ENCODE measurements at places on chromosomes 4 and X.

DNA sequence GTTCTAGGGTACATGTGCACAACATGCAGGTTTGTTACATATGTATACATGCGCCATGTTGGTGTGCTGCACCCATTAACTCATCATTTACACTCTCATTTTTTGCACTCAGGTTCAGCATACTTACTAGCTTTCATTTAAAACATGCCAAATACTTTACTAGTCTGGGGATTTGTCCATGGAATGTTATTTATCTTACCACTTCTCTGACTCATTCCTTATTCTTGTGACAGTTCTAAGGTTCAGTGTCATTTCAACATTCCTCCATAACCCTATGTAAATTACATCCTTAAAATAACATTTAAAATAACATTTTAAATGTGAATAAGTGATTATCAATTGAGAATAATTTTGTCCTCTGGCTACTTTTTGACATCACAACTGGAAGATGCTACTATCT lies 19.5 kb upstream of the SYTL5 start:
- no peak for DNase-seq

DNA sequence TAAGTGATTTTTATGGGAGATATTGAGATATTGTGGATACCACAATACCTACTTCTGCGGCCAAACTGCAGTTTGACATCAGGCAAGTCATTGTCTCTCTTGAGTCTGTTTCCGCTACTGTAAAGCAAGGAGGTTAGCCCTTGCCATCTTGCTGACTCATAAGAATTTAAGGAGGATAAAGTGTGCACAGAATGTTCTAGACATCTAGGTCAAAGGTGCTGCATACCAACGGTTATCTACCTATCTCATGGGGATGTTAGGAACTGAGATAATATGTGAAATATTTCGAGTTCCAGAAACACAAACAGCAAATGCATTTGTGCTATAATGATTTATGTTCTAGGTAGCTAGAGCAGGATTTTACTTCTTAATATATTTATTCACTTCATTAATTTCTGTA lies 211.5 kb upstream of the NR3C2 start:
- DNase-seq: no peak

DNA sequence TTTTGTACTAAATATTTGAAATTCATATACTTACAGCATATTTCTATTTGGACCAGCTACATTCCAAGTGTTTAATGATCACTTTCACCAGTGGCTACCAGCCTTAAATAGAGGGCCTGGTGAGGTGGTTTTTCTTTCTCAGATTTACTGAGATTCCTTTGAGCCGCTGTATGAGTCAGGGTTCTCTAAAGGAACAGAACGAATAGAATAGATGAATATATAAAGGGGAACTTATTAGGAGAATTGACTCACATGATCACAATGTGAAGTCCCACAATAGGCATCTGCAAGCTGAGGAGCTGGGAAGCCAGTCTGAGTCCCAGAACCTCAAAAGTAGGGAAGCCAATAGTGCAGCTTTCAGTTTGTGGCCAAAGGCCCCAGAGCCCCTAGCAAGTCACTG lies 146.2 kb upstream of the TLL1 start:
- no peak for DNase-seq

GRCh38 chr4:150387981-150388380 lies 194.0 kb upstream of the MAB21L2 start:
- no peak for DNase-seq

DNA sequence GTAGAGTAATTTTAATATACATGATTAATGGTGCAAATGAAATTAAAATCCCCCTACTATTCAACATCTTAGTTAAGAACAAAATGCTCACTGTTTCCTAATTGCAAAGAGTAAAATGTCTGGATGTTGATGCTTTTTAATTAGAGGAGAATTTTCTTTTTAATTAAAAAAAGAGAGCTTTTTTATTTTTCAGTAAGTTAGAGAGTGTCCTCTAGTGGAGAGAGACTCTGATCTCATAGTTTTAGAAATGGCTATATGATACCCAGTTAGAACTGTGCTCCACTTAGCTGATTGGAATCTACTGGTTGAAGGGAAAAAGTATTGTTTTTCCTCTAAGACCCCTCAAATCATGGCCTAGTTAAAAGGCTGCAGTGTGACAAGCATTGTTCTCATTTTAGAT lies 312.0 kb upstream of the MAGEB2 start:
- DNase-seq: no peak

GRCh38 chr4:145177511-145177905 lies 2.9 kb downstream of the OTUD4 start:
- no peak for DNase-seq

GRCh38 chr4:119628281-119629141 lies at the start of gene PDE5A:
Gene PDE5A, minus strand, starts transcription at chr4:119628804. Its CDS starts 133 bp downstream, at chr4:119628671.
- peak; percentile 46 for DNase-seq

- no peak for DNase-seq
Observed at GRCh38 chrX:29948653-29949052, 266.7 kb upstream of the MAGEB2 start.

DNA sequence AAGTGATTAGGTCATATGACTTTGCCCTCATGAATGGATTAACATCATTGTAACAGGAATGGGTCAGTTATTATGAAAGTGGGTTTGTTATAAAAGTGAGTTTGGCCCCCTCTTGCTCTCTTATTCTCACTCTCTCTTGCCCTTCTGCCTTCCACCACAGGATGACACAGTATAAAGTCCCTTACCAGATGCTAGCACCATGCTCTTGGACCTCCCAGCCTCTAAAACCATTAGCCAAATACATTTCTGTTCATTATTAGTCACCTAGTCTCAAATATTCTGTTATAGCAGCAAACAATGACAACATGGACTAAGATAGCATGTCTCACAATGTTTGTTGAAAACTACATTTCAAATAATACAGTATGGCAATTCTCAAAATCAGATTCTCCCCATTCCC lies 59.7 kb downstream of the RWDD4 start:
- DNase-seq: no peak

DNA sequence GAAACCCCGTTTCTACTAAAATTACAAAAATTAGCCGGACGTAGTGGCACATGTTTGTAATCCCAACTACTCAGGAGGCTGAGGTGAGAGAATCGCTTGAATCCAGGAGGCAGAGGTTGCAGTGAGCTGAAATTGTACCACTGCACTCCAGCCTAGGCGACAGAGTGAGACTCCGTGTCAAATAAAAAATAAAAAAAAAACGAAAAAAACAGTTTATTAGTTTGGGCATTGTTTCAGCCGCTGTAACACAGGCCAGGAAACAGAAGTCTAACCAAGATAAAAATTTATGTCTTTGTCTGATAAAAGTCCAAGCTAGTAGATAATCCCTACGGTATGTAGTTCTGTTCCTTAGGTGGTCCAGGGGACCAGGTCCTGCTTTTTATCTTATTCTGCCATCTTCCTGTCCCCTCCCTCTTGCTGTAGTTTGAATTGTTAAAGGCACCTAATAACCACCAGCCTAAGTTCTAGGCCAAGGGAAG lies 21.4 kb downstream of the USO1 start:
- no peak for DNase-seq

GRCh38 chrX:73683236-73683859 lies 120.4 kb downstream of the CHIC1 start:
- no peak for DNase-seq

- DNase-seq: no peak
Observed at GRCh38 chr4:627347-628125, 2.2 kb downstream of the PDE6B start.

- DNase-seq: no peak
Observed at GRCh38 chr4:101136373-101137370, 210.7 kb downstream of the PPP3CA start.

DNA sequence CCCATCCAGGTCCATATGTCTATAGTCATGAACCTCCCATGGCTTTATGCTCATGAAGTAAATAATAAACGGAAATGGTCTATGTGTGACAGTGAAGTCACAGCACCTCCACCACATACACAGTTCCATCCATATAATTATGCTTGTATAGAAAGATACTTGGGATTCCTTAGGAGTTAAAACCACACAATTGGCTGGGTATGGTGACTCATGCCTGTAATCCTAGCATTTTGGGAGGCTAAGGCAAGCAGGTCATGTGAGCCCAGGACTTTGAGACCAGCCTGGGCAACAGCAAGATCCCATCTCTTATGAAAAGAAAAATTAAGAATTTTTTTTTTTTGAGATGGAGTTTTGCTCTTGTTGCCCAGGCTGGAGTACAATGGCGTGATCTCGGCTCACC lies 55.6 kb upstream of the RBM47 start:
- DNase-seq: no peak

GRCh38 chrX:65926095-65927019 lies 113.5 kb downstream of the VSIG4 start:
- no peak for DNase-seq

GRCh38 chrX:41332408-41333002 lies 1.5 kb upstream of the DDX3X start:
- no peak for DNase-seq

DNA sequence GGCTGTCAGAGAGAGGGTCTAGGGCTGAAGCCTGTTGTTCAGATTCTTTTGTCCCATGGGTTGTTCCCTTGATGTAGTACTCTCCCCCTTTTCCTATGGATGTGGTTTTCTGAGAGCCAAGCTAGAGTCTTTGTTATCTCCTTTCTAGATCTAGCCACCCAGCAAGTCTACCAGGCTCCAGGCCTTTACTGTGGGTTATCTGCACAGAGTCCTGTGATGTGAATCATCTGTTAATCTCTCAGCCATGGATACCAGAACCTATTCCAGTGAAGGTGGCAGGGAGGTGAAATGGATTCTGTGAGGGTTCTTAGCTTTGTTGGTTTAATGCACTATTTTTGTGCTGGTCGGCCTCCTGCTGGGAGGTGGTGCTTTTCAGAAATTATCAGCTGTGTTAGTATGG lies 109.5 kb downstream of the PRR32 start:
- no peak for DNase-seq

DNA sequence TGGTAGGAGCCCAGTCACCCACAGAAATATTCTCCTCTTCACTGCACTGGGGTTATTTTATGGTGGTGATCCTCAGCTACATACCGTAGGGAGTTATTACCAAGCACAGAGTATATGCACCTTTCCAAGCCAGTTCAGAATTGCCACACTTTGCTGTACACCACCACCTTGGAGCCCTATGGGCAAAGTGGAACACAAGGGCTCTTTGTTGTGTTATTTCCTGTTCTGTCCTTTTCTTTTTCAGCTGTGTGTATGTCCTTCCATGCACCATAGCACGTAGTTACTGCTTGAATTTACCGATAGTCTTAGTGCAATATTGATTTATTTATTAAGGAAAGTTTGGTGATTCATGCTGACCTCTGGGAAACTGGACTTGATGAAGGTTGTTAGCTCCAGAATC lies 8.3 kb downstream of the RNF128 start:
- no peak for DNase-seq

GRCh38 chr4:2792396-2792710 lies 532 bp upstream of the SH3BP2 start:
- DNase-seq: no peak

- no peak for DNase-seq
Observed at GRCh38 chr4:94828882-94829281, 71.1 kb downstream of the BMPR1B start.

DNA sequence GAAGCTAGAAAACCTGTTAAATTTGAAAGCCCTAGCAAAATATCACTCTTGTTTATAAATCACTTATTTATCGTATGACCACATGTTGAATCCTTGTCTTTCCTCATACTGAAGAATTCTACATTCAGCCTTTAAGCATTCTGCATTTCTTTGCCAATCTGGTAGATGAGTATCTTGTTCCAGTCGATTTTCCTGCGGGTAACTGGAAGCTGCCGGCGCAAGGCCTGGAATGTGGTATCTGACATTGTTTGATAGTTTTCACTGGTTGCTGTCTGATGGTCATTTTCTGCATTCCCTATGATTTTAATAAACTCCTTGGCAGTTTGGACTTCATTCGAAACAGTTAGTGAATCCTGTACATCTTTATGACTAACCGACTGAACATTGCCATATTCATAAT lies 13.7 kb upstream of the PHKA1 start:
- DNase-seq: no peak

DNA sequence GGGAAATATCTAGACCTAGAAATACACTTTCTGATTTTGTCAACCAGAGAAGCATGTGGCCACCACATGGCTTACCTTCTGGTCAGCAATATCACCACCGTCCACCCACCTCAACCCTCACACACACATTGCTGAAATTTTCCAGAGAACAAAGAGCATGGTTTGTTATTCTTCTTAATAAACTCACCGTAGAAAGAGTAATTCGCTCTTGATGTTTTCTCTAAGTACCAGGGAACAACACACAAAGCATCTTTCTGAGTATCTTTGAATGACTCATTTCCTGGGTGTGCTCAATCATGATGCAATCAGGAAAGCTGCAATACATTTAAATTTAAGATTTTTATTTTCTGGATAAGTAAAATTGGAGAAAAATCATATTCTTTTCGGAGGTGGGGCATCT lies 24.7 kb upstream of the LRAT start:
- no peak for DNase-seq

- no peak for DNase-seq
Observed at GRCh38 chrX:40152173-40152711, 54.5 kb upstream of the BCOR start.

- DNase-seq: no peak
Observed at GRCh38 chr4:183758758-183759447, 99.8 kb downstream of the TRAPPC11 start.

- no peak for DNase-seq
Observed at GRCh38 chr4:138217567-138217966, 24.6 kb downstream of the SLC7A11 start.

DNA sequence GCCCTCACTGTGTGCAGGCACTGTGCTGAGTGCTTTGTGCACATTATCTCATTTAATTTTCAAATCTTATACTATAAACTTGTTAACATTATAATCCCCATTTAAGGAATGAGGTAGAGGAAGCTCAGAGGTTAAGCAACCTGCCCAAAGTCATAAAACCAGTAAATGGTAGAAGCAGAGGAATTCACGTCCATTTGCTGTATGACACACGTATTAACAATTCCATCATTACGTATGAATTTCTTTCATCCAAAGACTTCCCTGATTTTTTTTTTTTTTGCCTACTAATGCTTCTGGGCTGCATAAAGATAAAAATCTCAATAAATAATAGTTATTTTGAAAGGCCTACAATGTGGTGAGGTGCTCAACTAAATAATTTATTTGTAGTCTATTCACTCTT lies 64.5 kb upstream of the H2AZ1 start:
- DNase-seq: no peak

All from activated CD4-positive, CD25-positive, alpha-beta regulatory T cell treated with anti-CD3 and anti-CD28 coated beads, Interleukin-2, amount 50 U/mL, for 16 hours (primary cell).